ENCODE measurements at places on chromosomes 13 and 19.

GRCh38 chr19:3201072-3201700 is 15.5 kb downstream of the NCLN start:
- no peak for DNase-seq

DNA sequence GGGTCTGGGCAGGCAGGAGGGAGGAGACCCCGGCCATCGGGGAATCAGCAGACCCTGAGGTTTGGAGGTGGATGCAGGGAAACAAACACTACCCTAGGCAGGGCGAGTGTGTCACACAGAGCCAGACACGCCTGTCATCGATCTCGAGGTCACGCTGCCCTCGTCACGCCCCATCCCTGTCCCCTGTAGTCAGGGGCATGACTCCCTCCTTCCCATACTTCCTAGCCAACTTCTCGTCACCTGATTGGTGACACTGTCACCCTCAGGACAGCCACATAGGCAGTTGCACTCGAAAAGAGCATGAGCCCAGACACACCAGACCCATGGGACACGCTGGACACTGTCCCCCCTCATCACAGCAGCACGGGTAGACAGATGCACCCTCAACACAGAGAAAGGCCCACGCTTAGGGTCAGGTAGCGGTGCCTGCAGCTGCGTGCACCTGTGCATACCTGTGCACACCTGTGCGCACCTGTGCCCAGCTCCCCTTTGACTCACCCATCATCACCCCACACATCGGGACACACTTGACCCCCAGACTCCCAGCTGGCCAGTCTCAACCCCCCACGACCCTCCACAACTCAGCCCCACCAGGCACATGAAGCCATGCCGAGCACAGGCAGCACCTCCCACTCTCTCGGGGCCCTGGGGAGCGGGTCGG is 11.9 kb downstream of the CILP2 start:
- DNase-seq = no peak

- DNase-seq = no peak
Measured at GRCh38 chr19:19406878-19407632, 1.6 kb downstream of the GATAD2A start.

GRCh38 chr19:38684078-38684861 is 36.8 kb downstream of the ACTN4 start:
- DNase-seq = no peak

DNA sequence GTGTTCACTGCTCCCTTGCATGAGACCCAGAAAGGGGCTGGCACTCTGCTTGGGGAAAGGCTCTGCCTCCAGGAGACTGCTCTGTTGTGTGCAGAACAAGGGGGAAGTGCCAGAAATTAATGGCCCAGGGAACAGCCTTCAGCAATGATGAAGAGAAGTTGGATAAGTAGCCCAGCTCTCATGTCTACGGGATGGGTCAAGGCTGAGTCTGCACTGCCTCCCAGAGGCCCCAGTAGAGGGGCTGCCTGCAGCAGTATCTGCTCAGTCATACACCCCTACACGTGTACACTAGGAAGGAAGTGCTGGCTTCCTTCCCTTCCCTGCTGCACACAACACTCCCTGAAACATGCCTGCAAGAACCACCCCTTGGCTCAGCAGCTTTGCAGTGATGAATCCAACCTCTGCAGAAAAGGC is 54.6 kb upstream of the URI1 start:
- no peak for DNase-seq

GRCh38 chr13:27124571-27124970 is 47.0 kb downstream of the USP12 start:
- no peak for DNase-seq

- DNase-seq = no peak
Measured at GRCh38 chr19:38218204-38218603, 5.8 kb downstream of the DPF1 start.

GRCh38 chr13:48302871-48303358 is 636 bp upstream of the RB1 start:
- DNase-seq = no peak

- no peak for DNase-seq
Measured at GRCh38 chr19:6066661-6067646, 43.3 kb downstream of the RFX2 start.

- no peak for DNase-seq
Measured at GRCh38 chr13:103299079-103299478, 232.9 kb upstream of the SLC10A2 start.

GRCh38 chr19:30663611-30664174 is 291.5 kb downstream of the ZNF536 start:
- no peak for DNase-seq

GRCh38 chr19:34722353-34722752 is 11.7 kb upstream of the ZNF181 start:
- DNase-seq = no peak

GRCh38 chr13:35866801-35867200 is 264.4 kb downstream of the DCLK1 start:
- DNase-seq = no peak

DNA sequence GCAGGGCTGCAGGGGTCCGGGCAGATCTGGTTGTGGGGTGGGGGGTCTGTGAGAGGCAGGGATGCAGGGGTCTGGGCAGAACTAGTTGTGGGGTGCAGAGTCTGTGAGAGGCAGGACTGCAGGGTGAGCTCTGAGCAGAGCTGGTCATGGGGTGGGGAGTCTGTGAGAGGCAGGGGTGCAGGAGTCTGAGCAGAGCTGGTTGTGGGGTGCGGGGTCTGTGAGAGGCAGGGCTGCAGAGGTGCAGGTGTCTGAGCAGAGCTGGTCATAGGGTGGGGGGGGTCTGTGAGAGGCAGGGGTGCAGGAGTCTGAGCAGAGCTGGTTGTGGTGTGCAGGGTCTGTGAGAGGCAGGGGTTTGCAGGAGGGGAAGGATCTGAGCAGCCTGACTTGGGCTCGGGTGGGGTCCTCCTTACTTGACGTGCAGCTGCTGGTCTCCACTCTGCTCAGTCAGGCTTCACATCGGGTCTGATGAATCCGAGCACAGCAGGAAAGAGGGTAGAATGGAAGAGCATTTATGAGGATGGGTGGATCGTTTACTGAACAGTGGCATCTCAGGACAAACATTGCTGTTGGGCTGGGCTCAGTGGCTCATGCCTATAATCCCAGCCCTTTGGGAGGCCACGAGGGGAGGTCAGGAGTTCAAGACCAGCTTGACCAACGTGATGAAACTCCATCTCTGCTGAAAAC is 31.2 kb downstream of the IGFL2 start:
- no peak for DNase-seq

GRCh38 chr13:49315036-49315565 is 67.4 kb downstream of the CDADC1 start:
- DNase-seq = no peak

- DNase-seq = no peak
Measured at GRCh38 chr19:18709546-18709945, 26.1 kb downstream of the CRTC1 start.

DNA sequence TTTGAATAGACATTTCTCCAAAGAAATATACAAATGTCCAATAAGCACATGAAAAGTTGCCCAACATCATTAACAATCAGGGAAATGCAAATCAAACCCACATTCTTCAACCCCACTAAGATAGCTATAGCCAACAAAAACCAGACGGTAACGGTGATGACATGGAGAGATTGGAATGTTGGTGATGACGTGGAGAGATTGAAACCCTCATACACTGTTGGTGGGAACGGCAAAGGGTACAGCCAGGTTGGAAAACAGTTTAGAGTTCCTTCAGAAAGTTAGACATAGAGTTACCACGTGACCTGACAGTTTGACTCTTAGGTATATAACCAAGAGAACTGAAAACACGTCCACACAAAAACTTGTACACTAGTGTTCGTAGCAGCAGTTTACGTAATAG is 48.1 kb downstream of the TNFRSF19 start:
- DNase-seq = no peak

GRCh38 chr13:111129465-111130115 is 14.5 kb downstream of the ARHGEF7 start:
- no peak for DNase-seq

DNA sequence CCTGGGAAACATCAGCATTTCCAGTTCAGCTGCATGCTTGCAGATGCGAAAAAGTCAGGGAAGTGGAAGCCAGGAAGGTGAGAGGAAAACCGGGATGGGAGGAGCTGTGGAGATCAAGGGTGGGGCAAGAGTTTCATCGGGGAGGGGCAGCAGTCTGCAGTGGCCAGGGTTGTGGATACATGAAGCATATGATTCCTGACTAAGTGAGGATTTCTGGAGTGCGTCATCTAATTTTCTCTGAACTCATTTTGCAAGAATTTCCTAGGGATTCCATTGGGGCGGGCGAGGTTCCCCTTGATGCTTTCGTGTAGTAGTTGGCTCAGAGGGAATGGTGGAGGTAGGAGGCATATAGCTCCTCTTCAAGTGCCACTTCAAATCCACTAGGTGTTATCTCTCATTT is 344.1 kb upstream of the TMTC4 start:
- no peak for DNase-seq

DNA sequence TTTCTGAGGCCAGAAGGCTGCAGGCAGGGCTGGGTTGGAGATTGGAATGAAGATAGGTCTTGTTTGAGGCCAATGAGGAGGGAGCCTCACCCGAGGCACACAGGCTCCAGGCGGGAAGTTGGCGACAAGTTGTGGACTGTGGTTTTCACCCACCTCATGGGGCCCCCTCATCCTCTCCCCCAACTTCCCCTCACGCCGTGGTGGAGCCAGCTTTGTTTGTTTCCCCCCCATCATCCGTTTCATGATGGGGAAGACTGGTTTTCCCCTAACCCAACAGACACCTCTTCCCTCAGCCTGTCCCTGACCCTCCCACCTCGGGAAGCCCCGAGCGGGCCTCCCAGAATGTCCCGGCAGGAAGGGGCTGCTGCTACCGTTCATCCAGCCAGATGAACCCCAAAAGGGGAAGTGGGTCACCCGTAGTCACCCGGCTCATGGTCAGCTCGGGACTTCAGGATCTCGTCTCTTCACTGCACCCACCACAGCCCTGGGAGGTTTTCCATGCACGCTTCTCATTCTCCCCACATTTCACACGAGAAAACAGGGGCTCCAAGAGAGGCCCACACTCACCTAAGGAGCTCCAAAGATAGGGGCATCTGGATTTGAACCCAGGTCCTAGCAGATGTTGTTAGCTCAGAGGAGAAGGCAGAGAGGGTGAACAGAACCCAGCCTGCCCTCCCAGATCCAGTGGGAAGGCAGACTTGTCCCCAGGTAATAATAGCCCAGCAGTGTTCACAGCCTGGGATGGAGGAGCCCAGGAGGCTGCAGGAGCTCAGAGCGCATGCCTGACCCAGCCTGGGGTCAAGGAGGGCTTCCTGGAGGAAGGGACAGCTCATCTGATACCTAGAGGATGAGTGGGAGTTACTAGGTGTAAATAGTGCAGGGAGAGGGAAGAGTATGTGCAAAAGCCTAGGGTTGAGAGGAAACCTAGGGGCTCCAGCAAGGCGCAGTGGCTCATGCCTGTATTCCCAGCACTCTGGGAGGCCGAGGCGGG is 23.5 kb downstream of the CEACAM16 start:
- DNase-seq = no peak

GRCh38 chr19:18417250-18418028 is 1.8 kb upstream of the SSBP4 start:
- DNase-seq = no peak

DNA sequence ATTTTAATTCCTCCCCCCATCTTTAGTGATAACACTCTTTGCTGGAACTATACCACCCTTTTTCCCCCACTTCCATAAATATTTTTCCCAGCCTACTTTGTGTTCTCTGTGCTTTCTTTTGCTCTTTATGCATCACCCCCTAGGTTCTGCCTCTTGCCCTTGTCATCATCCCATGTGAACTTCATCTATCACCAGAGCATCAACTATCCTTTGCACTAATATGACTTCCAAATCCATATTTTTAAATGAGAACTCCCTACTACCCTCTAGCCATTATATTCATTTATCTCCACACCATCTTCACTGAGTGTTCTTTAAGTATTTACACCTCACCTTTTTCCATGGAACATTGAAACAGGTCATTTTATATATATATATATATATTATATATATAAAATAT is 452.7 kb downstream of the FOXO1 start:
- DNase-seq = no peak

DNA sequence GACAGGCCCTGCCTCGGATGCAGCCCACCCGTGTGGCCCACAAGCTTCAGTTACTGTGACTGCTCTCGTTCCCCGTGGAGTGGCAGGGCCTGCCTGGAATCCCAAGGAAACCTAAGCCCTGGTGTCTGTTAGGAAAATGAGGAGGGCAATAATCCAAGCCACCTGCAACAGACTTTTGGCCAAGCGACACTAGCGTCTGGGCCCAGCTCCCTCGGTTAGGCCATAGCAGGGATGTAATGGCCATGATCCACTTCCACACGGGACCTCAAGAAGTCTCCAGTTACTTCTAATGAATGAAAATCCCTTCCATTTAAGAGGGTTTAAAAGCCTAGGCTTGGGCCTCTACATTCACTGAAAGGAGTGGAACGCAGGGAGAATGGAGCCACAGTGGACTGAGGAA is 8.9 kb downstream of the ZC3H4 start:
- no peak for DNase-seq

GRCh38 chr19:11100049-11100448 is 10.8 kb downstream of the LDLR start:
- no peak for DNase-seq

- DNase-seq = no peak
Measured at GRCh38 chr13:39783051-39783450, 127.6 kb downstream of the COG6 start.

GRCh38 chr13:91212231-91212630 is 135.3 kb upstream of the MIR17HG start:
- DNase-seq = no peak

- DNase-seq = no peak
Measured at GRCh38 chr13:99357941-99358340, 50.7 kb upstream of the GPR183 start.

GRCh38 chr19:51480590-51480989 is 2.3 kb downstream of the CEACAM18 start:
- no peak for DNase-seq

DNA sequence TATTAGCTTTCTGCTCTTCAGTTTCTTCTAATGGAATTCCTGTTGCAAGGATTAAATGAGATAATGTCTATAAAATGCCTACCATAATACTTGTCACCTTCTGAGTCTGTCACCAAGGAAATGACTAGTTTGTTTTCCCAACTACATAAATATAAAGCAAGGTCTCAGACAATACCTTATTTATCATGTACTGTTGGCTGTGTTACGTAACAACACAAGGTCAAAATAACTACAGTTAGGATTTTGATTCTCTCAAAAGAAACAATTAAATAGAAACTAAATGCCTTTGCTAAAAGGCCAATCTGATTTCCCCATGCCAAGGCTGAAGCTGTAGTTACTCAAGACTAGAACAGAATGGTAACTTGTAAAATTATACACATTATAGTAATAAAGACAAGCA is 134.5 kb downstream of the PCDH9 start:
- no peak for DNase-seq

GRCh38 chr13:44434766-44435141 is 61.1 kb downstream of the SERP2 start:
- DNase-seq = no peak

- DNase-seq = no peak
Measured at GRCh38 chr13:98846521-98846920, 94.0 kb upstream of the SLC15A1 start.

DNA sequence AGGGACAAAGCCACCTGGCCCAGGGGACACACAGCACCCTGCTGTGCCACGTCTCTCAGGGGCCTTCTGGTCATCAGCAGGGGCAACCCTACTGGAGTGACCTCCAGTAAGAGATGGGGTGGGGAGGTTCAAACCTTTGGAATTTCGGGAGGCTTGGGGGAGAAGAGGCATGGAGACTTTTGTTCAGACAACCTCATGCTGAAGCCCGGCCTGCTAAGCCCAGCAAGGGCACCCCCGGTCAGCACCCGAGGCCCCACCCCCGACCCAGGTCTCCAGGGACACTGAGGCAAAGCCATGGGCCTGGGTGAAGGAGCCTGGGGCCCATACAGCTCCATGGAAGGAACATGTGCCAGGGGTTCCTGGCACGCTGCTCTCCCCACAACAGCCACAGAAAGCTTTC is 23.3 kb downstream of the ZNF787 start:
- DNase-seq = no peak

- DNase-seq = no peak
Measured at GRCh38 chr19:3061182-3062161, 823 bp downstream of the TLE5 start.
